ENCODE measurements at places on chromosomes 1 and 21. TPM values are rescaled to one million over a fixed set of nuclear protein-coding genes. Genes with fewer than 3 reads are reported as not detected.

DNA sequence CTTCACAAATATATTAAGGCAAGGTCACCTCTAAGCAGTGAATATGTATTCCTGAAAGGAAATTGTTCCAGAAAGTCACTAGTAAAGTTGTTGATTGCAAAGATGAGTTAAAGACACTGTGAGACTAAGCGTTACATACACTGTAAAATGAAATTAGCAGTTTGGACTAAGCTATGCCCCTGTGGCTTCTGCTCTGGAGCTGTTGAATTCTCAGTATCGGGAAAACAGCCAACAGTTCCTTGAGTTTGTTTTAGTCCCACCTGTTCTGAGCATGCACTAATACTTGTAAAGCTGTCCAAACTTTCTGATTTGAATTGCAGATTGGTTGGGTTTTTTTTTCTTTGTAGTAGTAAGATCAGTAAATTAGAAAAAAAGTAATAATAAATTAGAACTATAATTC is 21.0 kb downstream of the ANGPTL1 start:
- DNase-seq, result no peak

DNA sequence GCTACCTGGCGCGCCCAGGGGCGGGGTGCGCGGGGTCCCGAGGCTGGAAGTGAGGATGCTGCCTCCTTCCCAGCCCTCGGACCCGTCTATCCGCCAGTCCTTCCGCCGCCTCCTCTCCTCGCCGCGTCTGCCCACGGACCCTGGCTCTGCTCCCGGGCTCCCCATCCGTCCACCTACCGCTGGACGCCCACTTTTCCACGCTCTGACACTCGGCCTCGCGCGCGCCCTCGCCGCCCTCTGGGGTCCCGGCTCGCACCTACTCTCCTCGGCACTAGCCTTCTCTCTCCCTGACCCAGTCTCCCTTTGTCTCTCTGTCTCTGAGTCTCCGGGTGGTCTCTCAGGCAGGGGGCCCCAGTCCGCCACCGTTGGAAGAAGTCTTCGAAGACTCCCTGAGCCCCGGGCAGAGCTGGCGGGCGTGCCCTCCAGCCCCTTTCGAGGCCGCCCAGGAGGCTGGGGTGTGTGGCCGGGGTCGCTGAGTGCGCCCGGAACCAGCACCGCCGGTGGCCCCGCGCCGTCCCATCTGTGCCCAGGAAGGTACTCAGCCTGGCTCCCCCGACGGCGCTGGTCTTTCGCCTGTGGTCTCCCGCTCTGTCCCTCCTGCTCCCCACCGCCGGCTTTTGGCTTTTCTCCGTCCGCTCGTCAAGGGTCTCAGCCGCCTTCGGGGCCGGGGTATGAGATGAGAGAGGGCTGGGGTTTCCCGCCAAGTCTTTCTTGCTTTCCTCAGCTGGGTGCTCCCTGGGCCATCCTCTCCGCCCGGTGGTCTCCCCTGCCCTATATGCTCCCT is 610 bp downstream of the DRAXIN start:
- no peak for DNase-seq

DNA sequence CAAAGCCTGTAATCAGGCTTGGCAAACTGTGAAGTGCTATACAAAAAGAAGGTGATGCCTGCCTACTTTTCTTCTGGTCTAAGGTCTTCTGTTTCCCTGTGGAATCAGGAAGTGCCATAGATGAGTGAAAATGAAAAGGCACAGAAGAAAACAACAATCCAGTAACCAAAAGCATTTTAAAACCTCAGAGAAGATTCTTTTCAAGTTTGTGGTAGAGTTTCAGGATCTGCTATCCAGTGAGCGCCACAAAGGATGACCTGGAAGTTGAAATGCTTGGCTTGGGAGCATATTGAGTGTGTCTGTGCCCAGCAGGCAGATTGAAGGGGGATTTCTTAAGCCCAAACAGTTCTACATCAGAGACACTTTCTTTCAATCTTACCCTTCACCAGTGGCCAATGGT is 272.2 kb downstream of the PAPPA2 start:
- DNase-seq, result no peak

ASAP3 gene
- 31.4 TPM for total RNA-seq

DNA sequence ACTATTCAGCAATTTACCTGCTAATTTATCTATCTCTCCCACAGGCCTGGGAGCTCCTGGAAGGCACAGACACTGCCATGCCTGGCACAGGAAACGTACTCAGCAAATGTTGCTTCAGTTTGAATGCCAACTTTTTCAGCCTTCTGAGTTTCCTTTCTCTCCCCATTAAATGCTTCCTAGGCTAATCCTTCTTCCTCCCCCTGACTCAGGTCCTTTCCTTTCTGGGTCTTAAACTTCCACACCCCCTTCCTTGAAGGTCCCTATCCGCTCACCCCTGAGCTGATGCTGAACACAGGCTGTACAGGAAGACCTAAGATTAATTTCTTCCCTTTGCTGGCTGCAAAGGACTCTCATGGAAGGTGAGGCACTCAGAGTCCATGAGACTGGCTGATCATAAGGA is 40.3 kb upstream of the ECE1 start:
- DNase-seq, result no peak

SAMD11 gene
- 6.9 TPM for total RNA-seq

RNPC3 gene
- 28.3 TPM for total RNA-seq

DNA sequence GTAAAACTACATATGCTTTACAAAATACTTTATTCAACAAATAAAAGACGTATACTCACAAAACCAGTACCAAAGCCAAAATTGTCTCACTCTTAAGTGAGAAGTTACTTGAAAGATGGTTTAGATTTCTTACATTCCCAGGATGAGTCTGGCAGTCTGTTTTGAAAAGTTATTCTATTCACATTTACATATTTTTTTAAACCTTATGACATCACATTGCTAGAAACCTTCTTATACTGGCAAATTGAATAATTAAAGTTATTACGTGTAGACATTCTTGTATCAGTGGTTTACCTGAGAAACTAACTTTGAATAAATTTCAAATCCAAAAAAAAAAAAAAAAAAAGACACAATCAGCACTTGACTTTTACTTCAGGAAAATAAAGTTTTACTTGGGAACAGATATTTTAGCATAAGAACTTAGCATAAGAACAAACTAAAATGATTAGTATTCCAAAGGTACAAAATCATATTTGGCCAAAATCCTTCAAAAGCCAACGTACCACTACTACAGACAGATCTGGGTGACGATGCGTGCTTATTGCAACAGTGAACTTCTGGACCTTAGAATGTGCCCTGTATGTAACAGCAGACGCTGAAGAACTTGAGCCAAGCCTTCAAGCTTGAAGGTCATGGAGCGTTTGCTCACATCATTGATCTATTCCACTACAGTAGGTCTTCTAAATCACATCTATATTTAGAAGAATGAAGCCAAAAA is 2.5 kb downstream of the CDC42BPA start:
- DNase-seq, result no peak

SLC25A34 gene
- total RNA-seq, result 3.3 TPM

TMEM125 gene
- total RNA-seq, result 1.6 TPM

GRCh38 chr1:72280711-72281110 is 1.6 kb downstream of the NEGR1 start:
- DNase-seq, result no peak

GRCh38 chr1:31588751-31589515 is 12.6 kb downstream of the TINAGL1 start:
- peak; percentile 72 for DNase-seq

- DNase-seq, result no peak
These were observed 63.1 kb upstream of the CNN3 start for GRCh38 chr1:94989911-94990473.

GRCh38 chr1:26169198-26169554 is 413 bp upstream of the C1orf232 start:
- DNase-seq, result no peak

GRCh38 chr1:184791550-184791900 is 36.9 kb upstream of the EDEM3 start:
- DNase-seq, result no peak

- no peak for DNase-seq
These were observed 1.2 kb downstream of the LMX1A start for GRCh38 chr1:165355139-165355976.

- DNase-seq, result no peak
These were observed 5.2 kb upstream of the DENND2D start for GRCh38 chr1:111205714-111206050.

MRPL37 gene
- total RNA-seq, result 55.7 TPM

- DNase-seq, result peak; percentile 82
These were observed 5.5 kb downstream of the C2CD2 start for GRCh38 chr21:41948078-41948895.

LRRC38 gene
- 3.9 TPM for total RNA-seq

TIE1 gene
- 40.1 TPM for total RNA-seq

GRCh38 chr1:33242652-33243051 is 13.6 kb upstream of the ZNF362 start:
- DNase-seq, result no peak

DNA sequence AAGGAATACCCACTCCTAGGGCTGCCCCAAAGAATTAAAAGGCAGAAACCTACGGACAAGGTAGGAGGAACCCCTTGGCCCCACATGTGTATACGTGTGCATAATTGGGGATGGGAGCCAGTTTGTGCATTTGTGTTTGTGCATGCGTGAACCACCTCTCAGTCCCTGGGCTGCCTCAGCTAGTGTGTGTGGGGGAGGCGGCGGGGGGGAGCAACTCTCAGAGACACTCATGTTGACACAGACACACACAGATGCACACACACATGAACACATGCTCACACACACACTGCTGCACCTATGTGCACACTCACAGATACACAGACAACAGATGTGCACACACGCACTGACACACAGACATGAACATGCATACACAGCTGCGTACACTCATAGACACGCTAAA is 5.1 kb downstream of the LDLRAD1 start:
- no peak for DNase-seq

- no peak for DNase-seq
These were observed 18.4 kb upstream of the UQCRHL start for GRCh38 chr1:15825800-15826199.

SUSD4 gene
- total RNA-seq, result 16.7 TPM

DNA sequence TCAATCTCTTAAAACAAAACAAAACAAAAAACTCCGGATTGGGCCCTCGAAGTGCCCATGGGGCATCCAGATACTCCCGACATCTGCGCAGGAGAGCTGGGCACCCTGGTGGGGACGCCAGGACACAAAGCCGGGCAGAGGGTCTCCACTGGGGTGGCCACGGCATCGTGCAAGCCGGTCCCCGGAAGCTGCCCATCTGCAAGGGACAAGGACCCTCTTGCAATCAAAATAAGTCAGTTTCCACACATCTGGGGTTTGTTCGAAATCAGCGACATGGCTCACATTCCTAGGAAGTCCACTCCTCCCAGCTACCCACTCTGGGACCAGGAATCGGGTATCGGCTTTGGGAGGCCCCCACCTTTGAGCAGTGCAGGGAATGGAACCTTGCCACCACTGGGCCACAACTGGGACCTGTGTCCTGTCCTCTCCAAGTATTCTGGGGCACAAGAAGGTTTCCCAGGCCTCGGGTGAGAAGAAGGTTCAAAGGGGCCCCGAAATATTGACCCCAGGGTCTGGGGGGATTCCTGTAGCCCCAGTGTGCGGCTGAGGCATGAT is 4.6 kb upstream of the PRDM16 start:
- DNase-seq, result no peak

- no peak for DNase-seq
These were observed 247.9 kb upstream of the B3GALT2 start for GRCh38 chr1:193434319-193434718.

- DNase-seq, result no peak
These were observed 61.1 kb upstream of the GPR88 start for GRCh38 chr1:100476735-100477290.

GRCh38 chr1:247228133-247228532 is 27.7 kb upstream of the VN1R5 start:
- no peak for DNase-seq

VPS45 gene
- 46.3 TPM for total RNA-seq

GRCh38 chr1:244830639-244831038 is 4.8 kb upstream of the COX20 start:
- DNase-seq, result no peak

- no peak for DNase-seq
These were observed 111.4 kb upstream of the ZNF678 start for GRCh38 chr1:227451954-227452353.

DNA sequence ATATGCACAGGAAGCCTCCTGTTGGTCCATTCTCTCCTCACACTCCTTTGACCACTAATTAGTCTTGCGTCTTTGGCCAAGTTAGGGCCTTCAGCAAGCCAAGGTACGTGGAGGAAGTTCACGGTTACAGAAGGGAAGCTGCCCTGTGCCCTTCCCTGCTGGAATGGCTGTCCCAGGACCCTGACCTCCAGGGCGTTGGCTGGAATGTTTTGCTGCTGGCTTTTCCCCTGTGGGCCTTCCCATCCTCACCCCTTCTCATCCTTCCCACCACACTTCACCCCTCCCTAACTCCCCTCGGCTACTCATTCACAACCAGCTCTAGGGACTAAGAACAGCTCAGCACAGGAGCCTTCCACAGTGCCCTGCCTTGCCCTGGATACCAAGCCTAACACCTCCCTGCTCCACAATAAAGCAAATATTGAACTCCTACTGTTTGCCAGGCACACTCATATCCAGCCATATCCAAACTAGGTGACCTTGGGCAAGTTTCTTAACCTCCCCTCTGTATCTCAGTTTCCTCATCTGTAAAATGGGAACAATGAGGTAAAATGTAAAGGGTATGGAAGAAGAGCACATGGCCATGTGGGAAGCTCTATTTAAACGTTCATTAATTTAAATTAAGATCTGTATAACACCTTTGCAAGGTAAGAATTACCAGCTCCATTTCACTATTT is 8.8 kb upstream of the CDCP2 start:
- no peak for DNase-seq

VASH2 gene
- total RNA-seq, result 1.0 TPM

SPRR4 gene
- total RNA-seq, result not detected

DNA sequence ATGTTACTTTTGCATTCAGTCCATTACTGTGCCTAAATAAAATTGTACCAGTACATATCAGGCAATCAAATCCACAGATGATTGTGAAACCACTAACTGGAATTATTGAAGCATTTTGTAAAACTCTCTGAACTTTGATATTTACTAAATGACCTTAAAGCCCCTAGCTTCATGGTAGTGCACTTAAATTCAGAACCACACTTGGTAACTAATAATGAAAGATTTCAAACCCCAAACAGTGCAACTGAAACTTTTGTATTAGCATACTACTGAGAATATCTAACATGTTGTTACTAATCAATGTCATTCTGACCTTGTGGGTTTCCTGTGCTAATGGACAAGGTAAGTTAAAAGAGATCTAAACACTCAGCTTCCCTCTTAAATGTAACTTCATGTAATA is at the start of gene CFHR3:
TSS of gene CFHR3 (plus strand) at position 238 of the 400 bp plus-strand sequence. CDS start at position 285, 47 bp downstream.
- DNase-seq, result no peak

- no peak for DNase-seq
These were observed 126.7 kb upstream of the KRTAP19-8 start for GRCh38 chr21:31164713-31165694.

GRCh38 chr21:27246741-27247140 is 279.9 kb upstream of the ADAMTS5 start:
- DNase-seq, result no peak

DNA sequence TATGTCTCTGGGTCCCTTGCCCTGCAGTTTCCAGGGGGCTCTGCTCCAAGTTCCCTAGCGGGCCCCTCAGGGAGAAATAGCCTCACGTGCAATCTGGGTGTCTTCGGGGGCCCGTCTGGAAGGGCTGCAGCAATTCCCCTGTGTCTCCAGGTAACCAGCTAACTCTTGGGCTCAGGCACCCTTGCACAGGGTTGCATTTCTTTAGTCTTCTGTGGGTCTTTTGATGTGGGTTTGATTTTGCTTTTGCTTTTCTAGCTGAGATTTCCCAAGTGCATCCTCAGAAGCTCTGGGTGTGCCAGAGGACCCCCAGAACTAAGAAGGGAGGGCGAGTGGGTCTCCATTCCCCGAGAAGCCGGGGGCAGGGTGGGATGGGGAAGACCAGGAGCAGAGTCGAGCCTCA is 75.7 kb downstream of the SPSB1 start:
- no peak for DNase-seq

Data from right cardiac atrium (tissue), 5 donors.